ENCODE measurements at places on chromosomes 7 and 10. TPM values are rescaled to one million over a fixed set of nuclear protein-coding genes. Genes with fewer than 3 reads are reported as not detected.

DNA sequence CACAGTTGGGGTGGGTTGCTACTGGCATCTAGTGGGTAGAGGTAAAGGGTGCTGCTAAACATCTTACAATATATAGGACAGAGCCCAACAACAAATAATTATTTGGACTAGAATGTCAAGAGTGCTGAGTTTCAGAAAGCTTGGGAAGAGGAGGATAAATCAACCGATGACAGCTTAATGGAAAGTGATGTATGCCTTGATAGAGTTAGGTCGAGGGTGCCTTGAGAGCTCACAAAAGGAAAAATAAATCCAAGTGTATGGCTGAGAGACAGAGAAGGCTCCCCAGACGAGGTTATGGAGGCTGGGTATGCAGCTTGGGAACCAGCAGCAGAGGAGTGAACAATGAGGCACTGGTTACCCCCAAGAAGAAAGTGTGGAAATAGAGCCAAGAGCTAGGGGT lies 211.1 kb downstream of the HDAC9 start:
- no peak for DNase-seq

DNA sequence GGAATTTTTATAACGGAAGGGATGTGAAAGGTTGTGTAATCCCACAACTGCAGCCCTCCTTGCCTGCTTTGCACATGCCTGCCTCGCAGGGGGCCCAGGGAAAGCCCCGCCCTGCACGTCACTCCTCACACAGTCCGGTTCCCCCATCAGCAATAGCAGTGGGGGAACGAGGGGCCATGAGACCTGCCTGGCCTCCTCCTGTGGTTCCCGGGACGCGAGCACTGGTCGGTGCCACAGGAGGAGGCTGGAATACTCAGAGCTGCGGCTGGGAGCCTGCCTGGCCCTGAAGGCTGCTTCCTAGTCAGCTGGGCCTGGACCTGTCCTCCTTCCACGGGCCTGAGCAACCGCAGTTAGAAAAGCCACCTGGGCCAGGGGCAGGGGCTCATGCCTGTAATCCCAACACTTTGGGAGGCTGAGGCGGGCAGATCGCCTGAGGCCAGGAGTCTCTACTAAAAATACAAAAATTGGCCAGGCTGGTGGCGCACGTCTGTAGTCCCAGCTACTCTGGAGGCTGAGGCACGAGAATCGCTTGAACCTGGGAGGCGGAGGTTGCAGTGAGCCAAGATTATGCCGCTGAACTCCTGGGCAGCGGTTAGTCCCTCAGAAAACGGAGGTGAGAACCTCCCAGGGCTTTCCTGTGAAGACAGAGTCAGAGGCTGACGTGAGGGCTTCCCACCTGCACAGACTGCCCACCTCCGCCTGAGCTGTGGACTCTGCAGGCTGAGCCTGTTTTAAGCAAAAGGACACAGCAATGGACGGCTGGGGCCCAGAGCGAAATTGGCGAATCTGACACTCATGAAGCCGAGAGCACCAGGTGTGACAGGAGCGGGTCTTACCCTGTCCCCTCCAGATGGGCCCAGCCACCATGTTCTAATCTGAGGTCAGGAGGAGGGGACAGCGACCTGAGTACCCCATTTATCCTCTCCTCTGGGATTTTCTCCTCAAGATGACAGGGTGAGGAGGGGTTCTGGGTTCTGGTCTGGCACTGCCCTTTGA lies 52.9 kb downstream of the VIPR2 start:
- peak; percentile 68 for DNase-seq

- no peak for DNase-seq
Observed at GRCh38 chr7:158343526-158343925, 244.1 kb downstream of the PTPRN2 start.

DNA sequence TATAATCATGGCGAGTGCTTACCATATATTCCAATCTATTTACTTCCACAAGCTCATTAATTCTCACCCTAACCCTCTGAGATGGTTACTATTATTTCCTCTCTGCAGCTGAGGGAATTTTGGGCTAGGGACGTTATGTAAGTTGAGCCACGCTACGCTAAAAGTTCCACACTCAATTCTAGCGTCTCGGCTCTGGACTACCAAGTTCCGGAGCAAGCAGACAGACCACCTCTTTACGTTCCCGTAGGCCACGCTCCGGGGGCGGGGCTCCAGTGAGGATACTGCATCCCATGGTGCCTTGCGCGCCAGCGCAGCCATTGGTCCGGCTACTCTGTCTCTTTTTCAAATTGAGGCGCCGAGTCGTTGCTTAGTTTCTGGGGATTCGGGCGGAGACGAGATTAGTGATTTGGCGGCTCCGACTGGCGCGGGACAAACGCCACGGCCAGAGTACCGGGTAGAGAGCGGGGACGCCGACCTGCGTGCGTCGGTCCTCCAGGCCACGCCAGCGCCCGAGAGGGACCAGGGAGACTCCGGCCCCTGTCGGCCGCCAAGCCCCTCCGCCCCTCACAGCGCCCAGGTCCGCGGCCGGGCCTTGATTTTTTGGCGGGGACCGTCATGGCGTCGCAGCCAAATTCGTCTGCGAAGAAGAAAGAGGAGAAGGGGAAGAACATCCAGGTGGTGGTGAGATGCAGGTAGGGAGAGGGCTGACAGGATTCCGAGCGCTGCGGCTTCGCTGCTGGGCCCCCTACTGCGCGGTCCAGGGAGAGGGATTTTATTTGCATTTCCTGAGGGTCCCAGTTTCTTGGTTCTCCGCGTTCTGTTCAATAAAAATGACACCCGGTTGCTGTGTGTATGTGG lies at the start of gene KIF11:
TSS of gene KIF11 (plus strand) at position 370 of the 858 bp plus-strand sequence. CDS start at position 616, 246 bp downstream.
- peak; percentile 100 for DNase-seq

DNA sequence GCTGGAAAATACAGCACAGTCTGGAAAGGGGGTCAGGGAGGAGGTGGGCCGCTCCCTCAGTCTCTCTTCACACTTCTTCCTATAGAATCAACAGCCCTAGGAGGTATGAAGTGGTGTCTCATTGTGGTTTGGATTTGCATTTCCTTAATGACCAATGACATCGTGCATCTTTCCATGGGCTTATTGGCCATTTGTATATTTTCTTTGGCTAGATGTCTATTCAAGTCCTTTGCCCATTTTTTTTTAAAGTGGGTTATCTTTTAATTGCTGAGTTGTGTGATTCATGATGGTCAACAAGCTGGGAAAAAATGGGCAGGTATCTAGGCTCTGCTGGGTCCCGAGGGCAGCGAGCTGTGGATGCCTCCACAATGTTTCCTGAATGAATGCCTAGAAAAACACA lies 29.1 kb downstream of the TMEM130 start:
- DNase-seq = no peak

DNA sequence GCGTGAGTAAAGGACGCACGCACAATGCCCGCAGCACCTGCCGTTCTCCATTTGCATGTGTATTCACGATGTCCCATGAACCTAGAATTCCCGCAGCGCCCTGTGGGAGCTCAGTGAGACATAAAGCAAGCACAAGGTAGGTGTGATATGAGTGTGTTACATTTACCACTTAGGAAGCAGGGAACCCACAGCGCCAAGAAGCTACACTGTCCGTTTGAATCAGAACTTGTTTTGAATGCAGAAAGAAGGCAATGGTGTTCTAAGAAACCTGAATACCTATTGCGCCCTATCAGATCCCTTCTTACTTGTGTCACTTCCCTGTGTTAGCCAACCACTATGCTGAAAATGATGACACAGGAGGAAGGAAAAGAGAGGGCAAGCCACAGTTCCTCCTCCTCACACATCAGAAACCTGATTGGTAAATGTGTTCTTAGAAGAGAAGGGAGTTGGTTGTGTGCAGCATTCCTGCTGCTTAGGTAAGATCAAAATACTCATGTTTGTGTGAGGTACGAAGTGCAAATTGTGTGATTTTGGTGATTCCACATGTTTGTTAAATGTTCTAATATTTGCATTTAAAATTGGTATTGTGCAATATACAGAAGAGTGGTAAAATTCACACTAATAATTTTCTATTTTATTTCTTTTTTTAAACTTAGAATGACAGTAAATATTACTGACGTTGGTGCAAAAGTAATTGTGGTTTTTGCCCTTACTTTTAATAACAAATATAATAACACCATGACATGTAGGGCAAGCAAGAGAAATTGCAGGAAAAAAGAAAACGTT lies 185.4 kb downstream of the SEC23IP start:
- no peak for DNase-seq

DNA sequence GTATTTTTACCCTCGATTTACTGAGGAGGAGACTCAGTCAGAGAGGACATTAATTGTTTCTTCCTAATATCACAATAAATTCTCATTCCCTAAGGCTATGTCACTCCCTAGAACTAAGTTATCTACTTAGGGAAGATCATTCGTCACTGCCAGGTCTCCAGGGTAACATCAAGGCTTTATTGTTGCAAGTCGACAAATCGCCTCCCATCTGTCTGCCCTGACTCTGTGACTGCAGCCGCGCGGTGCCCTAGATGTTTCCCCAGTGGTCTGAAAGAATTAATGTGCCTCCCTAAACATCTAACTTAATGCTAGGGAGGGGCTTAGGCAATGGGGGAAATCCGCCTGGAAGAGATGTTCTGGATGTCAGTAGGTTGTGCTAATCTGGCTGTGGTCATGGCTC lies 558.8 kb upstream of the C7orf33 start:
- no peak for DNase-seq

DNA sequence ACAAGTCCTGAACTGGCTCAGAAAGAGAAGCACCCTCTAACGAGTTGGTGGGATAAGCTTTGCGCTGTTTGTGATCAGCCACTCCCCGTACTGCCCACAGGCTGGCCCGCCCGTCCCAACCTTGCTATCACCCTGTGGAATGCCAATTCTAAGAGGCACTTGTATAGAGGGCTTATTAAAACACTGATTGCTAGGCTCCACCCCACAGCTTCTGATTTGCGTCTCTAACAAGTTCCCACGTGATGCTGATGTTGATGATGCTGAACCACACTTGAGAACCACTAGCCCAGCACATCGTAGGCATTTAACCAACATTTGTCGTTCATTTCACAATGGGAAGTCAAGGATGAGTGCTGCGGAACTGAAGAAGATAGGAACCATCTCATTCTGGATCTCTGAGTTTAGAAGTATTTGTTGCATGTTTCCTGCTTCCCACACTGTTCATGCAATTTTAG lies 12.7 kb upstream of the GSAP start:
- no peak for DNase-seq

DNA sequence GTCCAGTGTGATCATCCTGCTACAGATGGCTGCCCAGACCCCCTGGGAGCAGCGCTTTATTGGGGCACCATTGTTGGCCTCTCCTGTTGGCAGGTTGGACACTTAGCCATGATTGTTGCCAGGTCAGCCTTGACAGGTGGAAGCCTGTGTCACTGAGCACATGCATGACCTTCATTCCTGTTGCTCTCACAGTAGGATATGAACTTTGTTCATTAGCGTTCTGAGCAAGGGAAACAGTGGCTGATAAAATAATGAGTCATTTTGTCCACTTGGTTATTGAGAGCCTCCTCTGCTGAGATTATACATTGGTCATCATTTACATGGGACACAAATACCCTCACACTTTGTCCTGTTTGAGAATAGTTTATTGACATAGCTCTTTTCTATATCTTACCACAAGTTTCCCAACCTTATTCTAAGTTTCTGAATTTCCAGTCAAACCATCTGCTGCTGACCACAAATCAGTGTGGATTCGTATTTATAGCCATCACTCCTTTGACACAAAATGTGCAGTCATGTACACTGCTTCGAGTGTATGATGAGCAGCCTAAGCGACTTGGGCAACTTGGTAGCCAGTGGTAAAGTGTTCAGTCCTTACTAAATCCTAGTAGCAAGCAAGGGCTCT lies 102.6 kb downstream of the TPST1 start:
- no peak for DNase-seq

DNA sequence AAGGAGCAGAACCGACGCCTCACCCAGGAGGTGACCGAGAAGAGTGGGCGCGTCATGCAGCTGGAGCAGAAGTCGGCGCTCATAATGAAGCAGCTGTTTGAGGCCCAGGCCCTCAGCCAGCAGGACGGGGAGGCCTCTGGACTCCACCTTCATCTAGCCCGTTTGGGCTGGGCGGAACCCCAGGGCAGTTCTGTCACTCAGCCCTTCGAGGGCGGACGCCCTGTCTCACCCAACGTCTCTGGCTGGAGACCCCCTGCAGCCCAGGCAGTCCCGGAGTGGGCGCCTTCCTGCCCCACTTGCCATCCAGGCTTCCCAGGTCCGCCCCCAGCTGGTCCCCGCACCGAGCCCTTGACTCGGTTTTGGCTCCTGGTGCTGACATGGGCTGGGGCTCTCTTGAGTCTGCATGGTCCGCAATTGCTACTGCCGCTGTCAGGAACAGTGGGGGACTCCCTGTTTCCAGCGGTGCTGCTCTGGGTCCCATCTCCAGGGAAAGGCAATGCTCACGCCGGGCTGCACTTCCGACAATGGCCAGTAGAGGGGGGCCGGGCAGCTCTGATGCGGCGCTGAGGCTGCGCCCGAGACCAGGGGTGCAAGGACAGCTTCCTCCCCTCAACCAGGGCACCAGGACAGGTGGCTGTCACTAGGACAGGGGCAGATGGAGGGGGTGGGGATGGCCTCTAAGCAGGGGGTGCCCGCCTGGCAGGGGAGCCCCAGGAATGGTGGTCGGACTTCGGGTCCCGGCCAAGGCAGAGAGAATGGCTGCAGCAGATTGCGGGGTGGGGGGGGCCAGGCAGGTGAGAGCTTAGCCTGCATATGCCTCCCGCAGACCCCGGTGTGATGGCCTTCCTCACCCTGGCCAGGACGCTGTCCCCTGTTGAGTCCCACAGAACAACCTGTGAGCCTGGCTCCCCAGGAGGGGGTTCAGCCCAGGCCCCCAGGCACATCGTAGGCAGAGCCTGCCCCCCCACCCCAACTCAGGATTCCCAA lies 71.2 kb upstream of the KCTD7 start:
- DNase-seq = peak; percentile 88

GRCh38 chr10:133459454-133460207 lies 5.9 kb downstream of the SCART1 start:
- peak; percentile 48 for DNase-seq

- DNase-seq = no peak
Observed at GRCh38 chr10:106615081-106615480, 549.4 kb downstream of the SORCS1 start.

- DNase-seq = no peak
Observed at GRCh38 chr10:110398419-110399105, 93.8 kb upstream of the SMNDC1 start.

Gene EBF3
- total RNA-seq = 7.9 TPM

Gene SPAG6
- not detected for total RNA-seq

Gene FZD1
- 10.3 TPM for total RNA-seq

Gene ATXN7L1
- total RNA-seq = 6.7 TPM

Gene LEP
- total RNA-seq = 2.7 TPM

Gene CNPY1
- not detected for total RNA-seq

Gene CYP2C18
- total RNA-seq = not detected

Gene NPFFR1
- total RNA-seq = not detected

Gene ANXA8L1
- 0.68 TPM for total RNA-seq

Gene IDE
- 49.9 TPM for total RNA-seq

Gene OPALIN
- not detected for total RNA-seq

Data from Right ventricle myocardium inferior (tissue), 1 donor.